ENCODE measurements at places on chromosomes 3 and 15.

DNA sequence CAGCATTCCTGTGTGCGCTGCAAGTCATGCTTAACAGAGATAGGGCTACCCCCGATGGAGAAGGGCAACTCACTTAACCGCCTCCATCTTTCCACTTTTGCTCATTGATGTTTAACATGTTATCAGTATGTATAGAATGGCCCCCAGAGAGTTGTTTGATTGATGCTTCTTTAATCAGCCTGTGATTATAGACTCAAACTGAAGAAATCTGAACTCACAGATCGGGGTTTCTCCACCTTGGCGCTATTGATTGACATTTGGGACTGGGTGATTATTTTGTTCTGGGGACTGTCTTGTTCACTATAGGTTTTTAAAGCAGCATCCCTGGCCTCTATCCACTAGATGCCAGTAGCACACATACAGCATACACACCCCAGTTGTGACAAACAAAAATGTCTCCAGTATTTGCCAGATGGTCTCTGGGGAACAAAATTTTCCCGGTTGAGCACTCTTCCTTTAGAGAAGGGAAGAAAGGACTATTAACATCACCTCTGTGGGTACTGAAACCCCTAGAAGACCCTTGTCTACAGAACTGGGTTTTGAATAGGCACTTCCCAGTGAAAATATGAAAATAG is 54.4 kb downstream of the LARS2 start:
- no peak for DNase-seq

GRCh38 chr15:50358845-50359244 is 3.8 kb upstream of the GABPB1 start:
- DNase-seq, result no peak

GRCh38 chr3:193970773-193971206 is 165.2 kb upstream of the HES1 start:
- no peak for DNase-seq

GRCh38 chr3:73314151-73314951 is 252.9 kb downstream of the EBLN2 start:
- no peak for DNase-seq

- DNase-seq, result no peak
These were observed 84.6 kb downstream of the PEAK1 start for GRCh38 chr15:77335298-77335697.

GRCh38 chr3:186815435-186815834 is 9.2 kb upstream of the RFC4 start:
- DNase-seq, result no peak

- DNase-seq, result no peak
These were observed 225.8 kb downstream of the MYRIP start for GRCh38 chr3:40035177-40035576.

- no peak for DNase-seq
These were observed 48.1 kb upstream of the NPAP1 start for GRCh38 chr15:24627443-24627842.

DNA sequence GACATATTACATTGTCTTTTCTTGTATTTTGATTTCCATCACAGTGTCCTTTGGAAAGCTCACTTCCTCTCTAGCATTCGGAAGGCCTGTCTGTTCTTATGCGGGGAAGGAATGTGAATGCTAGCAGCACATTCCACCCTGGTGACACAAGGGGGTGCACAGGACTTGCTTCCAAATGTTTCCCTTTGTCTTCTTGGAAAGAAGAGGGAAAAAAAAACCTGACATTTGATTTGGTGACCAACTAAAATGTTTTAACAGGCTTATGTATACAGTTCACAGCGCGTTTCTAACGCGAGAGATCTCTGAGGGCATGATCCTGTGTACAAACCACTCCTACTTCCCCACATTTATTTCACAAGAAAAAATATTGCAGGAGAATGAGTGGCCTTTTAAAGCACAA is 107.6 kb upstream of the FXR1 start:
- no peak for DNase-seq

GRCh38 chr3:165502707-165503106 is 306.5 kb upstream of the SLITRK3 start:
- DNase-seq, result no peak

DNA sequence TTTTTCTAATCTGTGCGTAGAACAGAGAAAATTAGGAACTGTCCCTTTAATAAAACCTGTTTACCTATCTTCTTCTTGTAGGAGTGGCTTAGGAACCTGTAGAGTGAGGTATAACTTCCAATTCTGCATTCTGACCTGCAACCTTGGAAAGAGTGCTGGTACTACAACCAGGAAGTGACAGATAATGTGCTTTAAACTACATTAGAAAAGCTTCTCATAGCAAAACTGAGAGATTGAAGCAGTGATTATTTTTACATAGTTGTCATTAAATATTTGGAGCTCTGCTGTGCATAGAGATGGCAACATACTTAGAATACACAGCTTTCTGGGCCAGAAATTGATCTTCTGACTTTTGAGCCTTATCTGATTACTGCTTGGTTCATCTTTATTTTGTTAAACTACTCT is 50.4 kb upstream of the ZDHHC23 start:
- DNase-seq, result no peak

- no peak for DNase-seq
These were observed 46.4 kb upstream of the KLF13 start for GRCh38 chr15:31280046-31280830.

GRCh38 chr3:133208184-133208583 is 170.0 kb downstream of the TMEM108 start:
- no peak for DNase-seq

- no peak for DNase-seq
These were observed 260.6 kb upstream of the NECTIN3 start for GRCh38 chr3:110811050-110811449.

- no peak for DNase-seq
These were observed 43.2 kb upstream of the ACKR4 start for GRCh38 chr3:132553826-132554225.

- peak; percentile 48 for DNase-seq
These were observed at the start of gene PPP2R3A for GRCh38 chr3:135965506-135966270. Gene PPP2R3A, plus strand, starts transcription at chr3:135965728. Its CDS starts 35,771 bp downstream, at chr3:136001499.

DNA sequence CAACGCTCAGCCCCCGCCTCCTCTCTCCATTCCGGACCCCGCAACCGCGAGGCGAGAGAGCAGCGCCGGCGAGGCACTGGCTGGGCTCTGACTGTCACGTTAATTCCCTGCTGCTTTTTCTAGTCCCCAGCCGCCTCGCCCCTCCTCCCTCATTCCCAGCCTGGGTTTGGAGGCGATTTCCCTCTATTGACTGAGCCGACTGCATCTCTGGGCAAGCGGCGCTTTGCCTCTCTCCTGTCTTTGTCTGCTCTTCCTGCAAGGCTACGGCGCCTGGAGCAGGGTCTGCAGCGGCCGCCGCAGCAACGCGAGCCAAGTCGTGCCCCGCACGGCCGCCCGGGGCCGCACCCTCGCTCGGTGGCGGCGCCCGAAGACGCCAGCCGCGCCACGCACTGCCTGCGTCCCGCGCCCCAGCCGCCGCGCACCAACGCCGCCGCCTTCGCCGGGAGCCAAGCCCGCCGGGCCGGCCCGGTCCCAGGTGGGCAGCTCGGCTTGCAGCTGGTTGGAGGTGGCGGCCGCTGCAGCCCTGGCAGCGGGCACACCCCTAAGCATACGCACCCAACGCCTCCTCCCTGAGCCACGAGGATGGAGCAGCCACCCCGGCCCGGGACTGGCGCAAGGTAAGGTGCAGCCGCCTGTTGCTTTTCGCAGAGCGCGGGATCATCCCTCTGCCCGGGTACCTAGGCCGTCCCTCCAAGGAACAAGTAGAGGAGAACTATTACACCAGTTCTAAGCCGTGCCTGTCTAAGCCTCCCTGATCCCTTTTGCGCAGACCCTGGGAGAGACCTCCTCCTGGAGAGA is at the start of gene LRRC3B:
LRRC3B (plus strand) TSS at position 152 of the 798 bp plus-strand sequence. CDS start 86,901 bp downstream, outside the sequence.
- no peak for DNase-seq

GRCh38 chr3:186255703-186256331 is 106.2 kb downstream of the DGKG start:
- DNase-seq, result no peak

GRCh38 chr3:197373096-197373495 is 74.7 kb upstream of the DLG1 start:
- no peak for DNase-seq

- no peak for DNase-seq
These were observed 57.1 kb upstream of the TLE3 start for GRCh38 chr15:70154718-70155347.

DNA sequence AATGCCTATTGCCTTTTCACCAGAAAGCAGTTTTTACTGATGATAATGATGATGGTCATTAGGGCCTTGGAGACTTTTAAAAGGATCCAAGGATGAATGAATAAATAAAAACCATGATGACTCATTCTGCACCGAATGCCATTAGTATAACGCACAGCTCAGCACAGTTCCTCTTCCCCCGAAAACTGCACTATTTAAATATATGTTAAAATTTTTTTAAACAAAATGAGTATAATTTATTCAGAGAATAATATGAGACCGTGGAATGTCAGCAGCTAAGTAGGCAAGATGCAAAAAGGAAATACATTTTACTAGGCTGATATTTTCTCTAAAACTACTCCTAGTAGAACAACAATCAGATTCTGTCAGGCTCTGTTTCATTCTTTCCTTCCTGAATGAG is 83.4 kb upstream of the NANOGP8 start:
- DNase-seq, result no peak

DNA sequence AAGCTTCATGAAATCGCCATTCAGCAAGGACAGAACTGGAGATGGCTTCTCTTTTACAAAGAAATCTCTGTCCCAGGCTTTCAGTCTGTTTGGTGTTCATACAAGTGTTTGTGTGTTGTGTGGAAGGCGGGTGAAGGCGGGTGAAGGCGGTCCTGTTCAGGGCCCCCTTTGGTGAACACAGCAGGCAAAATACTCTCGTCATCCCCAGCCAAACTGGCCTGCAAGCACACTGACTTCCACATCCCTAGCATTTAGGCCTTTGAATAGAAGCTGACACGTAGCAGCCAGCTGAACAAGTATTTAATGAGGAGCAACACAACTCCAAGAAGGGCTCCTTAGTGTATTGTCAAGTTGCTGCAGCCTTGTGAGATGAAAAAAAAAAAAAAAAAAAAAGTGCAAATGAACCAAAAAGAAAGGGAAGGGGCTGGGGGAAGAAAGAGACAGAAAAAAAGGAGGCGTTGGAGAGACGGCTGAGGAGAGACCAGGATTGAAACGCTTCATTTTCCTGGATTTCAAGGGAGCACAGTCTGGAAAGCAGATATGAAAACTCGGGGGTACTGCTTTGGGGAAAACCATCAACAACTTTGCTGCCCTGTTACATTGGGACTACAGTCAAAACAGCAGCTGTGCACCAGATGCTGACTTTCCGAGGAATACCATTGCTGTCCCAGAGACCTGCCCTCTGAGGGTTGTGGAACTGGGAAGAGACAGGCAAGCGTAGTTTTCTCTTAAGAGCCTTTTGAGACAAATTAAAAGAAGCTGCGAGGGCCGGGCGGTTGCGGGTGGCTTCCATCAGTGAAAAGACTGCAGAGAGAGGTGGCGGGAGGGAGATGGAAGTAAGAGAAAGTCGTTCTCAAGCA is 74.6 kb downstream of the TGFBR2 start:
- DNase-seq, result no peak

DNA sequence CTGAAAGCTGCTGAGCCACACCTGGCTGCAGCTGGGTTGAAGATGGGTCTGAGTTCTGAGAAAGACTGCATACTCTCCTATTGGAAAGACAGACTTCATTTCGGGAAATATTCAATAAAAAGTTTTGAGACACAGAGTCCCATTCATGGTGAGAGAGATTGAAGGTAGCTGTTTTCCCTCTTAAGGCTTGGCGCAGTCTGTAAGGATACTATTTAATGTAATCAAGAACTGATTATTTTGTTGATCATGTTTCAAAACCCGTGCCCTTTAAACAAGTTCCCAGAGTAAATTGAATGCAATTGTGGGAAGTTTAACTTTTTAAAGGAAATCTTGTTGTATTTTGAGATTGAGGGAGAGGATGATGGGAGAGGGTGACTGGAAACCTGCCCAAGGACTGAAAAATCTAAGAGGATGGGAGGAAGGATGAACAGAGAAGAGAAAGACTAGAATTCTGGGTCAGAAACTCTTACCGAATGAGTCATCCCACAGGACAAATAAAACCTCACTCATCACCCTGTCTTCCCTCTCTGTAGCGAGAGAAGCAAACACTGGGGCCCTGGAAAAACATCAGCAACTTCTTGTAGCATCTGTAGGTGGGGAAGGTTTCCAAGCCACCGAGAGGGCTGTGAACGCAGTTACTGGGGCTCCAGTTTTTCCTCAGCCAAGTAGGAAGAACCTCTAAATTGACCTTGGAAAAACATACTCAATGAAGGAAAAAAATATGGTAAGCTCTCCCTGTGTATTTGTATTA is 193.2 kb upstream of the TPRG1 start:
- no peak for DNase-seq

Measured in CD8-positive, alpha-beta memory T cell (primary cell).